ENCODE measurements at places on chromosomes 7 and 10.
A peak's percentile ranks its signal among the peaks of the same experiment; 100 is the strongest.

GRCh38 chr7:84123965-84124547 is 70.5 kb downstream of the SEMA3A start:
- DNase-seq: no peak

GRCh38 chr7:100563809-100564400 is 9.8 kb downstream of the SAP25 start:
- peak; percentile 83 for DNase-seq

- no peak for DNase-seq
Measured at GRCh38 chr10:51273574-51273973, 199.3 kb downstream of the PRKG1 start.

DNA sequence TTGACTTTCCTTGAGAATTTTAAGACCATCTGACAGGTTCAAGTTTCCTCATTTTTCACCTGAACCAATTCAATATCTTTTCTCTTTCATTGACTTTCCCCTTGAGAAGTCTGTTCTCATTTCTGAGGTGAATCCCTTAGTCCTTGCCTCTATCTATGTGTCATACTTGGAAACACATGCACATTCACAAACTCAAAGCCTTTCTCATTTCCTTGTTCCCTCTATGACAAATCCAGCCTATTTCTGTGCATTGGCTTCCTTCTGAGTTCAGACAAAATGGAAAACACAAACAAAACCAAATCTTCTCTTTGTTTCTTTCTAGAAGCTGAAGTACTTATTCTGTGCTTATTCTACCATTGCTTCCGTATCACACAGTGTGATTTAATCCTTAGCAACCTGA is 13.8 kb downstream of the PTTG1IP2 start:
- no peak for DNase-seq

DNA sequence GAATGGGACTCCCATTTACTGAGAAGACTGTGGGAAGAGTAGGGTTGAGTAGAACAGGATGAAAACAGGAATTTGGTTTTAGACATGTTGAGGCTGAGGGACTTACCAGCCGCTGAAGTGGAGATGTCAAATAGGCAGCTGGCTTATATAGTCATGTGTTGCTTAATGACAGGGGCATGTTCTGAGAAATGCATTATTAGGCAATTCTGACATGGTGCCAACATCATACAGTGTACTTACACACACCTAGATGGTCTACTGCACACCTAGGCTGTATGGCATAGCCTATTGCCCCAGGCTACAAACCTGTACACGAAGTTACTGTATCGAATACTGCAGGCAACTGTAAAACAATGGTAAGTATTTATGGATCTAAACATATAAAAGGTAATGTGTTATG is 17.5 kb downstream of the ARL3 start:
- no peak for DNase-seq

- no peak for DNase-seq
Measured at GRCh38 chr10:91012502-91012901, 91.6 kb upstream of the ANKRD1 start.

DNA sequence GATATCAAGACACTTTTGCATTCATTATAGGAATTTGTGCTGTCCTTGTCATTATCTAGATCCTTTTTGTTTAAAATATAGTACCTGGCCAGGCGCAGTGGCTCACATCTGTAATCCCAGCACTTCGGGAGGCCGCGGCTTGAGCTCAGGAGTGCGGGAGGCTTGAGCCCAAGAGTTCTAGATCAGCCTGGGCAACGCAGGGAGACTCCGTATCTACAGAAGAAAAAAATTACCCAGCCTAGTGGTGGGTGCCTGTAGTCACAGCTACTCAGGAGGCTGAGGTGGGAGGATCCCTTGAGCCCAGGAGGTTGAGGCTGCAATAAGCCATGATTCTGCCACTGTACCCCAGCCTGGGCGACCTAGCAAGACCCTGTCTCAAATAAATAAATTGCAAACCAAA is 621 bp upstream of the MORN4 start:
- DNase-seq: no peak

DNA sequence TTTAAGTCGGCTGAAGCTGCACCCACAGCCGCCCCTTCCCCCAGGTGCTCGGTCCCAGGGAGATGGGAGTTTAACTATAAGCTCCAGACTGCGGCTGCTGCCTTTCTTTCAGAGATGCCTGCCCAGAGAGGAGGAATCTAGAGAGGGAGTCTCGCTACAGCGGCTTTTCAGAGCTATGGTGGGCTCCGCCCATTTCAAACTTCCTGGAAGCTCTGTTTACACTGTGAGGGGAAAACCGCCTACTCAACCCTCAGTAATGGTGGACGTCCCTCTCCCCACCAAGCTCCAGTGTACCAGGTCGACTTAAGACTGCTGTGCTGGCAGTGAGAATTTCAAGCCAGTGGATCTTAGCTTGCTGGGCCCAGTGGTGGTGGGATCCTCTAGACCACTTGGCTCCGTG is 135.4 kb downstream of the CXCL12 start:
- DNase-seq: no peak

DNA sequence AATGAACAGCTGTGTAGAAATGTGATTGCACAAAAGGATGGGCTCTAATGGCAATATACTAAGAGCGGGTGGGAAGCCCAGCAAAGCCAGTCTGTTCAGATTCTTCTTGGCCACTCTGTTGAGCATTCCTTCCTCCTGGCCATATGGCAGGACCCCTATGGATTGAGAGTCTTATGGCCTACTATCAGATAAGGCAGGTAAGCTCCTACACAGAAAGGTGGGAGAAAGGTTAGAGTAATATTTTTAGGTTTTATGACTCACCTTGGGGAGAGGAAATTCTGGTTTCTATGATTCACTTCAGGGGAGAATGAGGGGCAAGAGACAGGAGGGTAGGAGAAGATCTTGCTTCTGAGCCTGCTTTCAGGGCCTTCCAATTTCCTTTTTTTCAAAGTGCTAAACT is 15.1 kb upstream of the AKR1B10 start:
- DNase-seq: no peak

DNA sequence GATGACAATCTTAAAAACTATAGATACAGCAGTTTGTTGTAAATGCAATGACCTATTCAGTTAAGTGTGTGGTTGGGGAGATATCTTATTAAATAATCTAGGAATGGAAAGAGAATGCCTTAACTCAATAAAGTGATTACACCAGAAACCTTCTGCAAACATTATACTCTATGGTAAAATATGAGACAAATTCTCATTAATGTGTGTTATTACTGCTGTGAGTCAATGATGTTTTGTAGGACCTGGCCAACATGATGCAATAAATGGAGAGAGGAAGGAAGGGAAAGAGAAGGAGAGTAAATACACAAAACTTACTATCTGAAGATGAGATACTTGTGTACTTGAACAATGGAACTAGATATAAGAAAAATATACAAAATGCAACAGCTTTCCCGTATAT is 25.1 kb downstream of the MKX start:
- no peak for DNase-seq

- DNase-seq: peak; percentile 60
Measured at GRCh38 chr10:88553116-88553752, 29.9 kb downstream of the RNLS start.

DNA sequence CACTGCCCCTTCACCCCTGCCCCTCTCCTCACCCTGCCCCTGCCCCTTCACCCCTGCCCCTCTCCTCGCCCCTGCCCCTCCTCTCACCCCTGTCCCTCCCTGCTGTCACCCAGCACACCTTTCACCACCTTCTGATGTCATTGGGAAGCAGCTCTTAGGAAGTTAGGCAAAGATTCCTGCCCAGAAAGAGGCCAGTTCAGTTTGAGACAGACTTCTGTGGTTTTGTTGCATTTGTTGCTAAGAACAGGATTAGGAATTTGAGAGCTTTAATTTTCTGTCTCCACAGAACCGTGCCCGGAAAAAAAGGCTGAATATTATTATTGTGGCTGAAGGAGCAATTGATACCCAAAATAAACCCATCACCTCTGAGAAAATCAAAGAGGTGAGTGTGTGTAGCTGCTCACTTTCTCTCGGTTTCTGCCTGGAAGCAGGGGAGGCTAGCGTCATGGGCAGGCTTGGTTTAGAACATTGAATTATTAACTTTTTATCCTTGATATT is 39.6 kb downstream of the PFKP start:
- no peak for DNase-seq

DNA sequence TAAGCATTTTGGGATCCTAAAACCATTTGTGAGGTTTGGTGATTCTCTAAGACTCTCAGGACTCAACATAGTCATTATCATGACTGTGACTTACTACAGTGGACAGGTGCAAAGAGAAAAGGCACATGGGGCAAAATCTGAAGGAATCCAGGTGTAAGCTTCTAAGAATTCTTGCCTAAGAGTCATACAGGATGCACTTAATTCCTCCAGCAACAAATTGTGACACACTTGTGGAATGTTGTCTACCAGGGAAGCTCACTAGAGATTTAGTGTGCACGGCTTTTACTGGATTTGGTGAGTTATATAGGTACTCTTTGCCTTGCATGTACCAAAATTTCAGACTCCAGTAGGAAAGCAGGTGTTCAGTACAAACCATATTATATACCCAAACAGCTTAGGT is 47.9 kb downstream of the WAC start:
- DNase-seq: no peak

DNA sequence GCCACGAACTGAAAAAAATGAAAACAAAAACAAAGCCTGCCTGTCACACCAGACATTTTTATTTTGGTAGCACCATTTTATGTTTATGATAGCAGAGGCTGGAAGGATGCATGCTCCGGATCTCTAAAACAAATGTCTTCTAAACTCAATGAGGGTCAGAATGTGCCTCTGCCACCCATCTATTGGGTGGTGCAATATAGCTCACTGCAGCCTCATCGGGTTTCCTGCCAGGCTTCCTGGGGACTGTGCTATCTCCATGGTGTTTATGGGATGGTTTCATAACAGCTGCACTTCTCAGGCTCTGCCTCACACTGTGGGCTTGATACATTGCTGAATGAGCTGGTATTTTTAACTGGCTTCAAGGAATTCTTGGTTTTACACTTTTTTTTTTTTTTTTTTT is 94.4 kb downstream of the ITIH5 start:
- no peak for DNase-seq

GRCh38 chr10:130737621-130738020 is 573.9 kb downstream of the TCERG1L start:
- DNase-seq: no peak

Measured in GM10248 (cell line).